ENCODE measurements at places on chromosomes 1 and 21.

- no peak for DNase-seq
Observed at GRCh38 chr1:99696616-99697015, 50.7 kb downstream of the PALMD start.

- no peak for DNase-seq
Observed at GRCh38 chr1:162357681-162358266, 18.9 kb downstream of the SPATA46 start.

GRCh38 chr1:119011706-119012105 is 23.6 kb upstream of the TBX15 start:
- no peak for DNase-seq

DNA sequence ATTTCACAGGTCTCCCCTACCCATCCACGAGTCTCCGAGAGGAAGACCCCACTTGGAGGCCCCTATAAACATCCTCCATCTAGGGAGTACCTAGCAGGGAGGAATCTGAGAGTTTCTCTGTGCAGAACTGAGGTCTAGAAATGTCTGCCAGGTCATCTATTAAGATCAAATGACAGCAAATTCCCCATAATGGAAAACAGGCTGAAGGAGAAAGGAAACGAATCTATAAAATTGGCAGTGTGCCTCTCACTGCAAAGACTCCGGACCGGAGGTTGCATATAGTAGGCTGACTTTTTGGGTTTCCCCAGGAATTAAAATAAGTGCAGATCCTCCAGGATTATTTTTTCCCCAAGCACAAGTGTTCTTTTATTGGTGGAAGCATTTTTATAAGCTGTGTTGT is 57.7 kb downstream of the NMNAT2 start:
- DNase-seq, result no peak

DNA sequence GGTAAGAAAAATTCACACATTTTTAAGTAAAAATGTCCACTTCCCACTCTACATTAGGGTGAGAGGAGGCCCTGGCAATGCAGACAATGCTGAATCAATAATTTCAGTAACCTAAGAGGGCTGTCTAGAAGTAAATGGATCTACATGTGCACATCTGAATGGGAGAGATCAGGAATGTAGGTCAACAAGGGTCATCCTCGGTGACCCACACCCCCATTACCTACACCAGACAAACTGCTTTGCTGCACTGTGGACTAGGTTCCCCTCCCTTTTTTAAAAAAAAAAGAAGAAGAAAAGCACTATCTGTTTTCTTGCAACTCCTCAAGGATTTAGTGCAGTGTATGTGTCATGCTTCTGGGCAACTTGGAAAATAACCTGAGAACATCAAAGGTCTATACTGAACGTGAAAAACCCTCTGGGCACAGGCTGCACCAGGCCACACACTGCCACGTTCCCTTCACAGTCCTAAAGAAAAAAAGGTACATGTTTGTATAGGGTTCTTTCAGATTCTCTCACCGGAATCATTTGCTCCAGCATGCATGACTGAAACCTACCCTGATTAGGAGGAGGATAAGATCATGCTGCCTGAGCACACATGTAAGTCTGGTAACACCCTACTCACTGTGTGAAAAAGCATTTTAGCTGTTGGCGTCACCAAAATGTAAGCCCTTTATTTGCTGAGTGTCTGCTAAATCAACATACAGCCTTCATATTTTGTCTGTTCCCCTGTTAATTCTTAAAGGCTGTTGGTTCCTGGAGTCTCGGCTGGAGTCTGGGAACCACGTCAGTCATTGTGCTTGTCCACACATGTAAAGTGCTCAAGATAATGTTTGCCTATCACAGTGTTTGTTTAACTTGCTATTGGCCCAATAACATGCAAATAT is 341.0 kb downstream of the SMYD3 start:
- DNase-seq, result no peak

GRCh38 chr1:207919523-207920170 is 8.7 kb upstream of the CD34 start:
- no peak for DNase-seq

DNA sequence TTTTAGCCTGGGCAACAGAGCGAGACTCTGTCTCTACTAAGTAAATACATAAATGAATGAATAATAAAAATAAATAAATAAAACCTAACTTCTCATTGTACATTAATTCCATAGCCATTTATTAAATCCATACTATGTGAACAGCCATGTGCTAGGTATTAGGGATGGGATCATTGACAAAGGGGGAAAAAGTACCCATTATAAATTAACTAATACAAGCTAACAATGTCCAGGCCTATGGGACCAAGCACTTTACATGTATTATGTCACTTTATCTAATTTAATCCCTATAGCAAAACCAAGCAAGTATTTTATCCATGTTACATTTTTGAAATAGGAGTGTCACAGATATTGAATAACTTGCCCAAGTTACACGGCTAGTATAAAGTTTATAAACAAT is 2.6 kb upstream of the CDC7 start:
- DNase-seq, result no peak

DNA sequence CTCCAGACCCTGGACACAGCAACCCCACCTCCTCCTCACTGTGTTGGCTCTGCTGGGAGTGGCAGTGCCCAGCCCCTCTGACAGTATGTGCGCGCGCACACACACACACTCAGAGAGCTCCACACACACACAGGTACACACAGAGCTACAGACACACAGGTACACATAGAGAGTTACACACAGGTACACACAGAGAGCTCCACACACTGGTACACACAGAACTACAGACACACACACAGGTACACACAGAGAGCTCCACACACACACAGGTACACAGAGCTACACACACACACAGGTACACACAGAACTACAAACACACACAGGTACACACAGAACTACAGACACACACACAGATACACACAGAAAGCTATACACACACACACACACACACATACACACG is 6.3 kb upstream of the PRKCZ start:
- DNase-seq, result no peak

DNA sequence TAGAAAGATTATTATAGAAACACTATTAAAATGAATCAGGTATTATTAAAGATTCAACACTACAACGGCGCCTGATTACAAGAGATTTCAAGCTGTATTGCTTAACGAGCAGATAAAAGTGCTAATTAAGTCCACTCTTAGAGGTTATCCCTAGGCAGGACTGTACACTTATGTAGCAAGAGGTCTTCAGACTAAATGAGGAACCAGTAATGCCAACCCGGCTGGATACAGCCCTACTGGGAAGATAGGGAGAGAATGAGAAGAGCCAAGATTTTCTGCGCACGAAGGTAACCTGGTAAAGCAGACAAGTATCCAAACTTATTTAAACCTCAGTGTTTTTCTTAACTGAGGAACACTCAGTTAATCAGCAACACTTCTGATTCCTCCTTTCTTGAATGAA is 115.7 kb upstream of the HIVEP3 start:
- DNase-seq, result no peak

DNA sequence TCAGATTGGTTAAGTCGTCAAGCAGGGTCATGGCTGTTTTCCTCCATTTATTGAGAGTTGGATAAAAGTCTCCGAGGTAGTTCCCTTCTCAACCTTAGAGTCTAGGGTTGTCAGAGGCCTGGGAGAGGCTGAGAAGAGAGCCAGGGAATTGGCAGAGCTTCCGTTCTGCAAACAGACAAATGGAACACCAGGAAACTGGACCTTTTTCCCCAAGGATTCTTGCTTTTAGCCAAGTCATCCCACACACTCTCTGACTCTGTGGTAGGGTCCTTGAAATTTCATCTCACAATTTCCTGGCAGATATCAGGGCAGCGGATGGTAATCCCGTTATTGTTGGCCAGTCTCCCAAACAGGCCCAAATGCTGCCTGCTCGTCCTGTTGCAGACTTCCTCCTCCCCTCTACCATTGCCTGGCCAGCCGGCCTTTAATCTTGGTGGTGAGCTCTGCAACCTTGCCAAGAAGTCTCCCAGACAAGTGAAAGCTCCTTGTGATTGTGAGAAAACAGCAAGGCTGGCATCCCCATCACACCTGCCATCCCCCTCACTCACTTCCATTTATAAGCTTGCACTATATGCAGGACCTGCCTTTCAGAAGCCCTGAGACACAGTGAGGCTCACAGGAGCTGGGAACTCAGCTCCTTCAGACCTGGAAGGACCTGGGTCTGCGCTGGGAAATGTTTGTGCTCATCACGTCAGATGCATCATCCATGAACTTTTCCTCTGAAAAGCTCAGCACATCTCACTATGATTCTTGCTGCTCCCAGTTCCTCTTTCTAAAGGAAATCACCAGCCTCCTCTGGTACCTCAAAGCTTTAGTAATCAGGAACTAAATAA is 13.7 kb upstream of the SRP9 start:
- no peak for DNase-seq

DNA sequence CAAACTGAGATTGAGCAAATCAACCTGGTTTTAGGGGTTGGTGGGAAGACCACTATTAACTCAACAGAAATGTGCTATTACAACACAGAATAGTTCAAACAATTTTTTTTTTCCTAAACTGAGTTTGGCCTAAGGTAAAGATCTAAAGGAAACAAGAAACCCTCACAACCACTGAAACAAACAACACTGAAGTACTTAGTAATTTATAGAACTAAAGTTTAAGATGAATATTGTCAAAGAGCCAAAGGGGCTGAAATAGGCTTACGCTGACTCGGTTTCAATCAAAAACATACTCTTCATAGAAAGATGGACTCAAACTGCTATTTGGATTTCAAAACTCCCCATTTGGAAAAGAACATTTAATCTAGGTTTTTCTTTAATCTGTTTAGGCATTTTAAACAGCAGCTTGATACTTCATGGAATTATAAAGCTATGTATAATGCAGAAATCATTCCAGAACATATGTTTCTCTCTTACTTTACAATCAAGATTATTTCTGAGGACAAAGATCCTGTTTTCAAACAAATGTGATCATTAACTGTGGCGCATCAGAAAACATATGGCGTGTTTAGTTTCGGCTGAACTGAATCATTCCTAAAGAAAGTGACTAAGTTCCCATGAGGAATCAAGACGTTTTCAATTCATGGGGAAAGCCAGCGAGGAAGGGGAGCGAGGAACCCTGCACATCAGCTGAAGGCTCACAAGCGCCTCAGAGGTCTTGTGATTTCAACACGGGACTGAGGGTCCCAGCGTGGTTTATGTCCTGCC is 62.7 kb downstream of the SYT6 start:
- no peak for DNase-seq

GRCh38 chr1:230977761-230978490 is 735 bp downstream of the TTC13 start:
- DNase-seq, result no peak

DNA sequence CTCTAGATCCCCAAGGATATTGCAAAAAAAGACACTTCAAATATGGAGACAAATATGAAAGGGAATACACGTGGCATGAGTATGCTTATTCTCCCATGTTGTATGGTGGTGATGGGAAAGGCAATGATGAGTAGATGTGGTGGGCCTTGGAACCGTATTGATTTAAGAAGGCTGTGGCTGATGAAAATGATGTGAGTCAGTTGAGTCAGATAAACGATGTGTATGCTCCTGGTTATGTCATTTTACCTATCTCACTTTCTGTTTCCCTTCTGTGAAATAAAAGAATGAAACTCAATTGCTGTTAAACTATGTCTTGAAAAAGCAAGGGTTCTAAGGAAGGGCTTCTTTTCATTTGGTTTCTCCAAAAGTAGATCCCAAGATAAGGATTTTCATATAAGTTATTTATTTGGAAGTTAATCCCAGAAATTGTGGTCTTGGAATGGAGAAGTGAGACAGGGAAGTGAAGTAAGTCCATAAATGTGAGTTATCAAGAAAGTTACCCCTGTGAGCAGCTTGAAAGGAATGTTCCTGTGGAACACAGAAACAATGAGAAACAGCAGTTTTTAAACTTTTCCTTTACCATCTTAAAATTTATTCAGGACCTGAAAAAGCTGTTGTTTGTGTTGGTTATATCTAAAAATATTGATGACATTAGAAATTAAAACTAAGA is 292.0 kb downstream of the DUSP10 start:
- DNase-seq, result no peak

GRCh38 chr1:114296413-114296812 is 142.7 kb upstream of the SYT6 start:
- no peak for DNase-seq

- DNase-seq, result no peak
Observed at GRCh38 chr21:14763695-14764064, 217.6 kb upstream of the SAMSN1 start.

DNA sequence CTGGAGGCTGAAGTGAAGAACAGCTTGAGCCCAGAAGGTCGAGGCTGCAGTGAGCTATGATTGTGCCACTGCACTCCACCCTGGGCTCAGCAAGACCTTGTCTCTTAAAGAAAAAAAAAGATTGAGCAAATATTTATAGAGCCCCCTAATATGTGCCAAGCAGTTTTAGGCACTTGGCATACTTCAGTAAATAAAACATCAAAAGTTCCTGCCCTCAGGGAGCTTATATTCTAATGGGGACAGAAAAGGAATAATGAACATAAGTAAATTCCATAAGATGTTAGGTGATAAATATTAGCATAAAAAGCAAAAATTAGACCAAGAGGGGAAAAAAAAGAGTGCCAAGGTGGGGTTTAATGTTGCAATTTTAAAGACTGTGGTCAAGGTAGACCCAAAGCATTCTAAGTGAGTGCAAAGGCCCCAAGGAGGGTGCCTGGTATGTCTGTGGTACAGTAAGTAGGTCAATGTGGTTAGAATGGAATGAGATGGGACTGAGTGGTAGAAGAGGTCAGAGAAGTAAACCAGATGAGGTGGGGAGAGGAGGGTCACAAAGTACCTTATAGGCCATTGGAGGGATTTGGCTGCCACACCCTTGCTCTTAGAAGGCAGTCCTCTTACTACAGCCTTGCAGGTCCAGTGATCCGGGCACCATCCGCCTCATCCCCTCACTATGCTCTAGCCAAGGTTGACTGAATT is 2.2 kb upstream of the TOE1 start:
- DNase-seq, result no peak

DNA sequence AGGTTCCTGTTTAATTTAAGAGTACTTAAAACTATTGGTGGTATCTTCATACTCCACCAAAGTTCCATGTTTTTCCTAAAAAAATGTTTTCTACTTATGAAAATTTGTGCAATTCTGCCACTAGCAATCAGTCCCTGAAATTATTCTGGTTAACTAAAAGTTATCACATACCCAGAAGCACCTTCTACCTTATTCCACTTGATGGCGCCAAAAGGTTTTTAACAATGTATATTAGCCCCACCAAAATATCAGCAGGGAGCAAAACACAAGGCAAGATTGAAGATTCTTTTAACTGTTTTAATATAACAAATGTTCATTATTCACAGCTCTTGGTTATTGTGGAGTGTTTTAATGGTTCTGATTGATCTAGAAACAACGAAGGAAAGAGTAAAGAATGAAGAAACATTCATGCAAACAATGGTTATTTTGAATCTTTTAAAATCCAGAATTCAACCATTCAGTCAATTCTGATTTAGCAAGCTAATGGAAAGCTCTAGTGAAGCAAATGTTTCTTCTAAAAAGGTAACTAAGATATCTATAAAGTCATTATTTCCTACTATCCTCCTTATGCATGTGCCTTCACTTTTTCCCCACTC is 67.2 kb downstream of the TTLL7 start:
- DNase-seq, result no peak
